ENCODE measurements at places on chromosomes 6 and 20.

DNA sequence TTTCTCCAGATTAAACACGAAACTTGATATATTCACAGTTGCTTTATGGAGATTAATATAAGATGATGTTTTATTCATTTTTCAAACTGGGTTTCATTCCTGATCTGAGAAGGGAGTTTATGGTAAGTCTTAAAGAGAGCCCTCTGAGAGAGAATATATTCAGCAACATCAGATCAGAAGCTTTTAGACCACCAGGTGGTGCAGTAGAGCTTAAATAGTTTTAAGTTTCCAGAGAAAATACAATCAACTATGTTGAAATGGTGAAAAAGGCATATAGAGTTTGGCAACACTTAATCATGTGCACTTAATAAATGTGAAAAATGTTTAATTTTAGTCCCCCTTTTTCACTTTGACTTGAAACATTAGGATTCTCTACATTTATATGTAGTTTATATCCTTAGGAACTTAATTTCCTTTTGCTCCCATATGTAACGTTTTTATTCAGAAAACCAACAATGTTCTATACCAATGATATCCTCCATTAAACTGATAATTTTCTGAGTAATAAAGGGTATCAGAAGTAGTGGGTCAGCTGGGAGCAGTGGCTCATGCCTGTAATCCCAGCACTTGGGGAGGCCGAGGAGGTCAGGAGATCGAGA is 86.4 kb upstream of the CLDN20 start:
- DNase-seq, result no peak

DNA sequence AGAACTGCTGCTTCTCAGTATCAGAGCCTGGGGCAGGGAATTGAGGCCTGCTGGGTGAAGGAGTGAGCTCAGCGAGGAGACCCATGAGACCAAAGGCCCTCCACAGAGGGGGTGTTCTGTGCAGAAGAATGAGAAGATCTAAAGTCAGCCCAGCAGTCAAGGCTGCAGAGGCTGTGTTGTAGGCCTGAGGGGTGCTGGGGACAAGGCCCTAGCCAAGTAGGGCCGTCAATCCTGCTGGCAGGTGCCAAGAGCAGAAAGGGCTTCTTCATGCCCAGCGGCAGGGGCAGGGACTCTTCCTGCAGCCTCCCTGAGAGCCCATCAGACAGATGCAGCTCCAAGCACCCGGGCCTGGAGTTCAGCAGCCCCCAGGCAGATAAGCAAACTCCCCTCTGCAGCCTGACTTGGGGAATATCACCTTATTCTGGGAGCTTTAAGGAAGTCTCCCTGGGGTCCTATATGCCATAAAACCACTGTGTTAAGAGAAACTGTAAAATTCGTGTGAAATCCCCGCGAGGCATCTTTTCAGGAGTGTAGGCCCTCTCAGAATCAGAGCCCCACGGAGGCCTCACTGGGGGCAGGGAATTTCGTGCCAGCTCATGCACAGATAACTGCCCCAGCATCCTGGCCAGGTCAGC is 9.0 kb downstream of the CCDC167 start:
- no peak for DNase-seq

- DNase-seq, result no peak
These were observed 11.6 kb downstream of the GSS start for GRCh38 chr20:34943808-34944567.

GRCh38 chr20:49832632-49833327 is 20.2 kb downstream of the SLC9A8 start:
- no peak for DNase-seq

- DNase-seq, result no peak
These were observed 4.6 kb upstream of the DLGAP4 start for GRCh38 chr20:36301359-36302119.

DNA sequence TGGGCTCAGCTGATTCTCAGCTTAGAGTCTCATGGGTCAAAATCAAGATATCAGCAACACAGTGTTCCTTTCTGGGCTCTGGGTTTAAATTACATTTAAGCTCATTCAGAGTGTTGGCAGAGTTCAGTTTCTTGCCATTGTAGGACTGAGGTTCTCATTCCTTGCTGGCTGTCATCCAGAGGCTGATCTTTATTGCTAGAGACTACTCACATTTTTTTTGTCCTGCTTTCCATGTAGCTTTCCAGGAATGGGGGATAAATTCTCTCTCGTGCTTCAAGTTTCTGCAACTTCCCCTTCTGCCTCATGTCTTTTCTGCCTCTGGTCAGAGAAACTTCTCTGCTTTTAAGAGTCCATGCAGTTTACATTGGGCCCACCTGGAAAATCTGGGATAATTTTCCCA is 86.9 kb downstream of the RFX6 start:
- no peak for DNase-seq

- DNase-seq, result no peak
These were observed 50.5 kb downstream of the SCAND1 start for GRCh38 chr20:35903843-35904242.

- no peak for DNase-seq
These were observed 30.8 kb upstream of the CSNK2A1 start for GRCh38 chr20:574297-574942.

DNA sequence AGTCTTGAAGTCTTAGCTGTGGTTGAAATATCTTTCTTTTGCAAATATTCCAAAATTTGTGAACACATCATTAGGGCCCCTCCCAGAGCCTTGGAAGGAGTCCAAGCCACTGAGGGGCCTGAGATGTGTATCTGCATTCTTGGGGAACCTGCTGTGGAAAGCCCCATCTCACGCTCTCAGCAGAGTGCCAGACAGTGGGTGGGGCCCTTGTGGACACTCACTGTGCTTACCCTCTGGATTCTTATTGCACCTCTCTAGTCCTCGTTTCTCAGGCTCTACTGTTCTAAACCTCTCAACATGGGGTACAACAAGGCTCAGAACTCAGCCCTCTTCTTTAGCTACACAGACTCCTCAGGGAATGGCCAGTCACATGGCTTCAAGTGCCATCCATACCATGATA is 416.2 kb upstream of the CDH4 start:
- no peak for DNase-seq

GRCh38 chr6:5287966-5288297 is 26.6 kb downstream of the FARS2 start:
- no peak for DNase-seq

DNA sequence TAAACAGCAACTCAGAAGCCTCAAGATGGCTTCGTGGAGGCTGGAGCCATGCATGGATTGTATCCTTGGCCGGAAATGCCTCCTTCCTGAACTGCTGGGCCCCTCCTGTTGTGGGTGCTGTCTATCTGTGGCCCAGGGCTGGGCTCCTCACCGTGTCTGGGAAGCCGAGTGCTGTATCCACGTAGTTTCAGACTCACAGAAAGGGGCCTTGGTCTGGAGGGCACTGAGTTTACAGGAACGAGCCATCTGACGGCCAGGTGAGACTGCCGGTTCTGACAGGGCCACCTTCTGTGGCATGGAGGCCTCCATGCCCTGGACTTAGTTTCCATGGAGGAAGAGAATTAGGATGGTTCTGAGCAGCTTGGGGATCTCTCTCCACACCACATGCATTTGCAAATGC is 142.2 kb downstream of the ERMARD start:
- no peak for DNase-seq

GRCh38 chr6:16344756-16345155 is 106.4 kb downstream of the GMPR start:
- DNase-seq, result no peak

DNA sequence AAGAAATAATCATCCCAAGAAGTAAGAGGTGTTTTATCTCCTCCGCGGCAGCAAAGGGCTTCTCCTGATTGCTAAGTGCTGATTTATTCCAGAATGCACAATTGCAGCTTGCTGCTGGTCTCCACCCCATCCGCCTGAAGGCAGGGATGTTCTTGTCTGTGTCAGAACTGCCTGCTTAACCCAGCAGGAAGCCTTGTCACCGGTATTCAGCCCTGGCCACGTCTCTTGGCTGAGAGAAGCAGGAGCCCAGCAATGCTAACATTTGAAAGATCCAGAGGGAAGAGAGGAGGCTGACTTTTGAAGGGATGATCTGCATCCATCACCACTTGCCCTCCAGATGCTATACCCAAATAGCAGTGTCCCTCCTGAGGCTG is 4.2 kb downstream of the SCML4 start:
- DNase-seq, result no peak

GRCh38 chr6:39908838-39909583 is 25.3 kb downstream of the MOCS1 start:
- no peak for DNase-seq

GRCh38 chr20:44495802-44496481 is 20.3 kb downstream of the TTPAL start:
- DNase-seq, result peak; percentile 94

DNA sequence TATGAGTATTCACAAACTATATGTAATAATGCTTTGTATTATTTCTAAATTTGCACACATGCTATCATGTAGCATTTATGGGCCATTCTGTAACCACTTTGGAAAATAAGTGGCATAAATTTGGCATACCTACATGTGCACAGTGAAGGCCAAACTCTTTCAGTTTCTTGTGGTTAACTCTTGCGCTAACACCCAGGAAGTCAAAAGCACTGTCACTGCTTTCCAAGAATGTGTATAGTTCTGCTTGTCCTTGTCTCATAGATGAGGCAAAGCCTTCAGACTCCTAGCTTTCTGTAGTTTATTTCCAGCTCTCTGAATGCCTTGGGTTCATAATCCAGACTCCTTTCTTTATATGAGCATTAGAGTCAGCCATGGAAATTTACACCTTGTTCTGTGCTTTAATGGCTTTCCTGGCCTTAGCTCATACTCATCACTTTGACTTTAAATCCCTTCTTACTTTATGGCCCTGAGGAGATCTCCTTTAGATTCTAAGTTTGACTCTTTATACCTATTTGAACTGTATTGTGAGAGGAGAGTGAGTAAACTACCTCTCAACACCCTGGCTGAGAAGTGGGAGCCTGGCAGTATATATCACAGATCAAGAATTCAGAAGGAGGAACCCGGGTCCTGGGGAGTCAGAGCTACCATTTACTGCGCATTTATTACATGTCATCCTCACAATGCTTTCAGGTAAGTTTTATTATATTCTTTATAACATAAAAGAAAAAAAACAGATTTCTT is 949 bp upstream of the SLC17A3 start:
- no peak for DNase-seq

DNA sequence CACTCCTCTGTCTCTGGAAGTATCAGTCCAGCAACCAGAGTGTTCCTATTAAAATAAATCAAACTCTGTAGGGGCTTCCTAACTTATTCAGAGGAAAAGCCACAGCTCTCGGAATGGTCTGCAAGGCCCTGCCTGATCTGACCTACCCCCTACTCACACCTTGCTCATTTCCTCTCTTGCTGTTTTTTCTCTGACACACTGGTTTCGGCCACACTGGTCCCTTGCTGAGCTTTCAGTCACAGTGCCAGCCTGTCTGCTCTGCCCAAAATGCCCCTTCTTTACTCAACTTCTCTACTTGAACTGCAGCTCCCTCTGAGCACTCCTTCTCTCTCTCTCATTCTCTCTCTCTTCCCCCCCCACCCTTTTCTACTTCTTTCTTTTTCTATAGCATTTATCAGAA is 430.2 kb downstream of the UTRN start:
- DNase-seq, result no peak

- no peak for DNase-seq
These were observed 9.2 kb downstream of the BHLHE23 start for GRCh38 chr20:62997417-62998035.
